ENCODE measurements at places on chromosomes 2 and 18.

GRCh38 chr2:112259509-112260294 is 4.9 kb upstream of the ZC3H8 start:
- DNase-seq = peak; percentile 96

DNA sequence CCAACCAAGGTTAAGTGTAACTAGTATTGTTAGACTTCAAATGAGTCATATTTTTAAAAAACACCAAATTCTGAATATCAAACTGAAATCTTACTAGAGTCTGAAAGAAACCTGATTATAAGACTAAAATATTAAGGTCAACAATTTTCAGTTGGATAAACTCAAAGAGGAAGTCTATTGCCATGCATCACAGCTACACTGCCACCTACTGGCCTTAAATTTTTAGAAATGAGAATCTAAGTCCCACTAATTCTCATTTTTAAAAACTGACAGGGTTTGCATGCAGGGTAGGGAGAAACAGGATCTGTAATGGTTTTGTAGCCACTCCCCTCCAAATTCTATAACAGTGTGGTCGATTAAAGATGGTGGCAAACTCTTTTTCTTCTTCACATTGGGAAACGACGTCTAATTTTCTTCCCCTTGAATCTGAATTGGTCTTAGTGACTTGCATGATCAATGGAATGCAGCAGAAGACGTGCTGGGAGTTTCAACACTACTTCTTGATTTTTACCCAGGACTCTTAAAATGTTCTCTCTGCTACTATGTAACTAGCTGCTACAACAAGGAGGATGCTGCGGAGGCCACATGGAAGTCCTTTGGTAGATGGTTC is 176.1 kb upstream of the SESTD1 start:
- DNase-seq = peak; percentile 39

GRCh38 chr2:6676241-6676640 is 189.5 kb downstream of the CMPK2 start:
- DNase-seq = no peak

DNA sequence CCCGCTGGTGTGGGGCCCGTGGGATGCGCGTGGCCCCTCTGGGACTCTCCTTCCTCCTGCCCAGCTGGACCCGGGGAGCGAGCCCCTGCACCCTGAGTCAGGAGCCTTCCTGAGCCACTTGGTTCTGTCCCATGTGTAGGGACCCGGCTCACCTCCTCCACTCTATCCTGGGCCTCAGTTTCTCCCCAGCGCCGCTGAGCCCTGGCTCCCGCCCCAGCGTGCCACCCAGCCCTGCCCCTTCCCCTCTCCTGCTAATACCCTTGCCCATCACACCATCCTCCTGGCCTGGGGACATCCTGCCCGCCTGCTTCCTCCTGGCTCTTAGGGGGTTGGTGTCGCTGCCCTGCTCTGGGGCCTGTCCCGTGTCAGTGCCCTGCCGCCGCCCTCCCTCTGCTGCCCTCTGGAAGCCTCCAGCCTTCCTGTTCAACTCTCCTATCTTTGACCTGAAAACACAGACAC is 24.8 kb downstream of the GPC1 start:
- no peak for DNase-seq

- no peak for DNase-seq
Observed at GRCh38 chr2:42486145-42486906, 7.5 kb downstream of the KCNG3 start.

DNA sequence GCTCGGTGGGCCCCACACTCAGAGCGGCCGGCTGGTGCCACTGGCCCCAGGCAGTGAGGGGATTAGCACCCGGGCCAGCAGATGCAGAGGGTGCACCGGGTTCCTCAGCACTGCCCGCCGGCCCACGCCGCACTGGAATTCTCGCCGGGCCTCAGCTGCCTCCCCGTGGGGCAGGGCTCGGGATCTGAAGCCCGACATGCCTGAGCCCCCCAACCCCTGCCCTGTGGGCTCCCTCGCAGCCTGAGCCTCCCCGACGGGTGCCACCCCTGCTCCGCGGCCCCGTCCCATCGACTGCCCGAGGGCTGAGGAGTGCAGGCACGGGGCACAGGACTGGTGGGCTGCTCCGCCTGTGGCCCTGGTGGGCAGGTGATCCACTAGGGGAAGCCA is 37.6 kb upstream of the TWSG1 start:
- no peak for DNase-seq

DNA sequence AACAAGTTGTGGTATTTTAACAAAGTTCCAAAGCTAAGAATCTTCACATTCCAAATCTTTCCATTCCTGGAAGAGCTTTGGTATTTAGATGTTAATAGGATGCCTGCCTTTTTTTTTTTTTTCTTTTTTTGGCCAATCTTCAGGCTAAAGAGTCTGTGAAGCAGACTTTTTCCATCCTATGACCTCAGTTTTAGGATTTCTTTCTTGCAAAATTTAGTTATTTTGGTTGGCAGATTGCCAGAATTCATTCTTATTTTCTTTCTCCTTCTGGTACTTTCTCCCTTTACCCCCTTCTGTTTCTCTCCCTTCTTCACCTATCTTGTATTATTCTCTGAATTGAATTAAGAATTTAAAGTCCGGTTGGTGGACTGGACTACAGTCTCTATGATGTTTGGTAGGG is 217.8 kb upstream of the REV1 start:
- no peak for DNase-seq

- DNase-seq = no peak
Observed at GRCh38 chr2:150735894-150736498, 248.5 kb upstream of the RND3 start.

GRCh38 chr18:621291-622043 is 24.7 kb downstream of the CLUL1 start:
- DNase-seq = no peak

GRCh38 chr2:120303177-120303576 is 42.8 kb upstream of the INHBB start:
- no peak for DNase-seq

GRCh38 chr18:75083131-75083530 is 125.8 kb downstream of the PTGR3 start:
- DNase-seq = no peak

GRCh38 chr2:120596191-120596811 is 139.4 kb upstream of the GLI2 start:
- no peak for DNase-seq

DNA sequence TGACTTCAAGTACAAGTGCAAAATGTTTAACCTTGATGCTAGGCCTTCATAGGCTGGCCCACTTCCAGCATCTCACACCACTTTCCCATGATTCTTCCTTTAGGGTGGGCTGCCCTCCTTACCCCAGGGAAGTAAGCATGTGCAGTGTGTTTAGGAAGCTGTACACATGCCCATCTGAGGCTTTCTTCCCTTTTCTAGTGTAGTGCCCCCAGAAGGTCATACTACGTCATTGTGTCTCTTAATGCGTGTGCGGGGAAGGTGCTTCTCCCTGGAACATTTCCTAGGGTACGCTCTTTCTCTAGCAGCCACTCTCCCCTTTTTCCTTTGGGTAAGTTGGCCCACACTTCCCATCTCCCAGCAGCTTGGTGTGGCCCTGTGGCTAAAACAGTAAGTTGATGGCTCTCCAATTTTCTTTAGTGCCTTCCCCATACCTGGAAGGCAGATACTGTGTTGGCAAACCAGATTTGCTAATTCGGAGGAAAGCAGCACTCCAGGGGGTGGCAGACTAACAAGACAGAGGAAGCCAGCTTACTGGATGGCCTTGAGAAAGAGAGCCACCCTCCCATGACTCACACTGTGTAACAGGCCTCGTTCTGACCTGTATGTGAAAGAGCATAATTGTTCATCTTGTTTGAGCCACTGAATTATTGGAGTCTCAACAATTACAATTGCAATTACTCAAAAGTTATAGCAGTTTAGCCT is 1.1 kb upstream of the SULT6B1 start:
- DNase-seq = peak; percentile 79

- DNase-seq = peak; percentile 12
Observed at GRCh38 chr2:54864727-54865126, 141.3 kb downstream of the EML6 start.

GRCh38 chr2:236281423-236281822 is 17.2 kb upstream of the ASB18 start:
- no peak for DNase-seq

- DNase-seq = no peak
Observed at GRCh38 chr2:71749671-71750101, 296.3 kb downstream of the DYSF start.

Data from inflammatory macrophage treated with lipopolysaccharide for 1 hour (primary cell).